ENCODE measurements at places on chromosomes 6 and 20. TPM values are rescaled to one million over a fixed set of nuclear protein-coding genes. Genes with fewer than 3 reads are reported as not detected.

GRCh38 chr20:64192406-64192805, 28.2 kb downstream of the MYT1 start:
- no peak for DNase-seq

RGS17 gene
- total RNA-seq: 1.1 TPM

GRCh38 chr6:120274547-120274946, 925.0 kb upstream of the MAN1A1 start:
- no peak for DNase-seq

GRCh38 chr6:82524031-82524430, 160.4 kb downstream of the TPBG start:
- DNase-seq: no peak

- DNase-seq: peak; percentile 34
Observed at GRCh38 chr6:7052443-7053011, 55.2 kb upstream of the RREB1 start.

BPIFB4 gene
- not detected for total RNA-seq

GABRR2 gene
- total RNA-seq: 0.75 TPM

DNA sequence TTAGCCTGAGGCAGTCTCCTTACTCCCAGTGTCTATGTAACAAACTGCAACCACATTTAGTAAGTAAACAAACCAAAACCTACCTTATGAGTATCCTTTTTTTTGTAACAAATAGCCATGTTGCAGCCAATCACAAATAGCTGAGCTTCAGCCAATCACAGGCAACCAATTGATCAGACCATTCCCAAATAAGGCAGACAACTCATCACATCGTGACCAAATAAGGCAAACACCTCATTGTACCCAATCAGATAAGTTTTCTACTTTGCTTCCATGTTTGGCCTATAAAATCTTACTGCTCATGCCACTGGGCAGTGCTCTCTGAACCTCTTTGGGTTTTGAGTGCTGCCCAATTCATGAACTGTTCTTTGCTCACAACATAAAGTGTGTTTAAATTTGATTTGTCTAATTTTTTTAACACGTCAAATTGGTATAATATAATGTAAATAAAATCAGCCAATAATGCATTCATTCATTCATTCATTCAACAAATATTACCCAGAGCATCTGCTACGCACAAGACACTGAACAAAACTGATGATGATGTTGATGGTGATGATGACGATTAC, 117.8 kb downstream of the BCAS1 start:
- DNase-seq: no peak

DNA sequence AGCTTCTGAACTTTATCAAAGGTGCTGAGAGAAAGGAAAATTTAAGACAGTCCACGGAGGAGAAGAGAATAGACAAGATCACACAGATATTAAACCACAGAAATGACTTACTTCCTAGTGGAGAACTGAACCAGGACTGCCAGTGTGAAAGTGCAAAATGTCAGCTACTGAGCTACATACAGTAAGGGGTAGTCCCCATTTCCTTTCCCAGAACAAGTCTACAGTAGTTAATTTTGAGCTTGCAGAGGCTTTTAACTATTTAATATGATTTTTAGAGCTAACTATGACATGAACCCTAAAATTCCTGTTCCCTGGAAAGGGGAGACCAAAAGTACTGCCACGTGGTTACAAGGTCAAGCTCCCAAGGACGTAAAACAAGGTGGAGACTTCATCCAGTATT, 45.1 kb downstream of the CEP85L start:
- DNase-seq: no peak

RIMS4 gene
- 1.6 TPM for total RNA-seq

SMLR1 gene
- total RNA-seq: not detected

- no peak for DNase-seq
Observed at GRCh38 chr20:44532981-44533331, 11.1 kb upstream of the SERINC3 start.

- DNase-seq: no peak
Observed at GRCh38 chr6:150027806-150028565, 2.7 kb upstream of the RAET1L start.

GRCh38 chr6:43465948-43466347, 10.6 kb upstream of the DLK2 start:
- DNase-seq: no peak

DNA sequence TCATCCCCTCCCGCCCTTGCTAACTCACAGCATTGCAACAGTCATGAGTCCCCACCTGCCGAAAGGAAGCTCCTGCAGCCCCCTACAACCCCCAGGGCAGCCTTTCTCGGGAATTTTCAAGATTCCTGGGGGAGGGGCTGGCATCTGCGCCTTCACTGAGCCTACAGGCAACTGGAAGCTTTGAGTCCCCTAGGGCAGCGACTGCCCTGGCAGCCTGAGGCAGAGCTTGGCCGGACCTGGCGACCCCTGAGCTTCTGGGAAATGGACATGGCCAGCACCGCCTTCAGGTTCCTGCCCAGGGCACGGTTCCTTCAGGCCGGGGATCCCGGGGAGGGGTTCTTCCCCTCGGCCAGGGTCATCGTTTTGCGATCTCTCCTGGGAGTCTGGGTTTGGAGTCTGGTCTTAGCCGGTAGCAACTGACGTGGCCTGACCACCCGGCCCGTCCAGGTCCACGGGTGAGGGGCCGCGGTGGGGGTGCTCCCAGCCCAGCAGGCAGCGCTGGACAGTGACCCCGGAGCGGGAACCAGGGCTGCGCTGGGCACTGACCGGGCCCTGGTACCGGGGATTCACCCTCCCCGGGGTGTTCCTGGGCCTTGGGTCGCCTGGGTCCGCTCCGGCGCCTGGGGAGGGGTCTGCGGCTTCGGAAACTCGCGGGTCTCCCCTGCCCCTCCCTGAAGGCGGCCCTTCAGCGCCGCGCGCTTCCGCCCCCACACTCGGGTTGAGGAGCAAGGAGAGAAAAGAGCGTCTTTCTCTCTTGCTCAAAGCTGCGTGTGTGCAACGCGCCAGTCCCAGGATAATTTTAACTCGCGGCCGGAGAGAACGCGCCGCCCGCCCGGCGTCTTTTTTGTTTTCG, 593 bp upstream of the COL9A3 start:
- no peak for DNase-seq

FAM217A gene
- total RNA-seq: not detected

DNA sequence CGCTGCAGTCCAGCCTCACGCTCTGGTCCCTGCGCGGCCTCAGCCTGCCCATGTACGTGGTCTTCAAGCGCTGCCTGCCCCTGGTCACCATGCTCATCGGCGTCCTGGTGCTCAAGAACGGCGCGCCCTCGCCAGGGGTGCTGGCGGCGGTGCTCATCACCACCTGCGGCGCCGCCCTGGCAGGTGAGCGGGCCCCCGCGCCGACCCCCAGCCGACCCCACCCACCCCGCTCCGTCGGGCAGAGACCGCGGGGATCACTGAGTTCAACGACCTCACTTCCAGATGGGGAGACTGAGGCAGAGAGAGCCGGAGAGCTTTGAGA, 545 bp downstream of the SLC35D3 start:
- no peak for DNase-seq

DNA sequence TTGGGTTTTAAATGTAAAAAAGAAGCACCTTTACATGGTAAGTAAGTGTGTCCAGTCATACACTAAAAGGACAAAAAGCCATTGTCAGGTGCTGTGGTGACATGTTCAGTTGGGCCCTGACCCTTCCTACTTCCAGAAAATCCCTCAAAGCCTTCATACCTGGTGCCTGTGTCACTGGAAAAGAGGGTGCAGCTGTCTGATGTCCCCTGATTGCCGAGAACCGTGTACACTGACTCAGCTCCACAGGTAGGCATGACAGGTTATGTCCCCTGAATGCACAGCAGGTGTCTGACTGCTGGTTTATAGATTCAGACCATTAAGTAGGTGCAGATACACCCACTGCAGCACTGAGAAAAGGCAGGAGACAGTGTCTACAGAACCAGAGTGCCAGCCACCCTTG, 99.1 kb downstream of the FOXC1 start:
- DNase-seq: no peak
